ENCODE measurements at places on chromosomes 1 and 21. TPM values are rescaled to one million over a fixed set of nuclear protein-coding genes. Genes with fewer than 3 reads are reported as not detected.
A peak's percentile ranks its signal among the peaks of the same experiment; 100 is the strongest.

GRCh38 chr1:15180189-15180588, 26.6 kb downstream of the TMEM51 start:
- DNase-seq, result no peak

DNA sequence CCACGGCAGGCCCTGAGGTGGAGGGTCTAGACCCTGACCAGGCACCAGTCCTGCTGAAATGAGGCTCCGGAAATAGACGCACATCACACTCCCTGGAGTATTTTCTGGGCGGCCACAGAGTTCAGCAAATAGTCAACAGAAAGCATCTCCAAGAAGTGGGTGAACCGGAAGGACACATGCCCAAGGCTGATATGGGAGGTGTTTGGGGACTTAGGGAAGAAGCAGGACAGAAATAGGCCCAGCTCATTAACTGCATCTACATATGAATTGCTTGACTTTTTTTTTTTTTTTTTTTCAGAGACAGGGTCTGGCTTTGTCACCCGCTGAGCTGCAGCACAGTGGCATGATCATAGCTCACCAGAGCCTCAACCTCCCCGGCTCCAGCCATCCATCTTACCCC, 36.5 kb upstream of the GPR157 start:
- no peak for DNase-seq

- DNase-seq, result no peak
Measured at GRCh38 chr1:29532285-29532684, 296.0 kb downstream of the PTPRU start.

Gene LCE4A
- not detected for total RNA-seq

DNA sequence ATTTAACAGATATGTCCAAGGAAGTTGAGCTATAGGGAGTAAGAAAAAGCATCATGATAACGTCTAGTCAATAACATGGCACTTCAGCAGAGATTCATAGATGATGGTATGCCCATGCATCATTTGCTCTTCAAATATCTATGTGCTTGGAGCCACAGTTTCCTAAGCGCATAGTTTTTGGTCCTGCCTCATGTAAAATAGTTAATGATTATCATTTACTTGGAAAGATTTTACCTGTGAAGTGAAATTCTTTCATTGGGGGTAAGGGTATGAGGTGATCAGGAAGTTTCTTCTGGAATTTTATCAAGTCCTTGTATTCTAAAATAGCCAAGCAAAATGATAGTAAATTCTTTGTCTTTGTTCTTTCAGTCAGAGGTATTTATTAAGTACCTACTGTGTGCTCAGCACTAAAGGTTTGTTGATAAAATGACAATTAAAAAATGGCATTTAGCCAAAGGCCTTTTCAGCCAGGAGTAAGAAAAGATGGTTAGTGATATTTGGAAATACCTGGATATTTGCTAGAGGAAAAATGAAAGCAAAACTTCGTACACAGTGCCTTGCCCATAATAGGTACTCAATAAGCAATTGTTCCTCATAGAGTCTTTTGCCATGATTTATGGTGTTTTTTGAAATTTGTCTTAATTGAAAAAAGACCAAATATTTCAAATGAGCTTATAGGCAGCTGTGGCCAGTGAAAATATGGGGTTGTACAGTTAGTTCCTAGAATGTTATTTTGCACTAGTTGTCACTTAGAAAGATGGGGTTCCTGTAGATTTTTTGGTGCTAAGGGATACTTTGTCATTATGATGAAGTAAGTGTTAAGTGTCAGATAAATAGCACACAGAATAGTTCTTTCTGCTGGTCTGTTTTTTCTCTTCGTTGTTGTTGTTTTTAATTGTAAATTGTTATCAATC, 13.1 kb downstream of the PDIK1L start:
- DNase-seq, result no peak

Gene SIM2
- not detected for total RNA-seq

DNA sequence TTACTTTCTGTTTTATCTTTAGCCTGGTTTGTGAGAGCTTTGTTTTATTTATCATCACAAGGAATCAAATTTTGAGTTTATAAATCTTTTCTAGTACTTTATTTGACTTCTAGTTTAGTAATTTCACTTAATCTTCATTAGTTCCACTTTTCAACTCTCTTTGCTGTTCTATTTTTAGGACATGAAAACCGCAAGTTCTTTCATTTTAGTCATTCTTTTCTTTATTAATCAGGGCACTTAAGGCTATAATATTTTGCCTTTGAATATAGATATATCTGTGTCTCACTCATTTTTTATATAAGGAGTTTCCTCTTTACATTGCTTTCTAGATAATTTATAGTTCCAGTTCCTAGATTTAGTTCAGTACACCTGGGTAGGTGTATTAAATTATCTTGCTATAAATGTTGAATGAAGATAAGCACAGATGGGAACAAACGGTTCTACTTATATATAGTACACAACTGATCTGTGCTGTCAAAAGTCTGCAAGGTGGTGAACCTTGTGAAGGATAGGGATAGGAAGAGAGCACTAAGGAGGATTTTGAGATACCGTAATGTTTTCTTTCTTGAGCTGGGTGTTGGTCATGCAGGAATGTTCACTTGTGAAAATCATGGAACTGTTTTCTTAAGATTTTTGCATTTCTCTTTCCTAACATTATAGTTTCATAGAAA, 402.3 kb downstream of the RYR2 start:
- no peak for DNase-seq

DNA sequence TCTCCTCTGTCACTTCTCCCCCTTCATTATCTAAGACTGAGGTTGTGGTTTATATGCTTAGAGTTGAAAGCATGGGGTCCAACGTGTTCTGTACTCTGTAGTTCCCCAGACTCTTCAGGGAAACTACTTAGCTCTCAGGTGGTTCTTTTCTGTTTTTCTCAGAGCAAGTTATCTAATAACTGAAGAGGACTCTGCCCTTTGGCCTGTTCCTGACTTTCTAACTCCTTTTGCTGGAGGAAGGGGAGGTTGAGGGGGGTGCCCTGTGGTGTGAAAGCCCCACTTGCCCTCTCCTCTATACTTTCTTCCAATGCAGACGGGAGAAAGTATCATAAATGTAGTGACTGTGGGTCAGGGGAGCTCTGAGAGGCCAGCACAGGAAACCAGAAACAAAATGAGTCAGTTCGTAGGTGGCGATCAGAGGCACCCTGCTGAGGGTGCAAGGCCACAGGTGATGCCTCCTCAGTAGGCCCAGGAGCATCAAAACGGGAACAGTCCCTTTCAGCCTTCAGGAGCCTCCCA, 5.0 kb downstream of the SLC25A44 start:
- no peak for DNase-seq

GRCh38 chr1:34749992-34750391, 4.9 kb upstream of the GJB5 start:
- no peak for DNase-seq

Gene PTPRF
- 34.1 TPM for total RNA-seq

DNA sequence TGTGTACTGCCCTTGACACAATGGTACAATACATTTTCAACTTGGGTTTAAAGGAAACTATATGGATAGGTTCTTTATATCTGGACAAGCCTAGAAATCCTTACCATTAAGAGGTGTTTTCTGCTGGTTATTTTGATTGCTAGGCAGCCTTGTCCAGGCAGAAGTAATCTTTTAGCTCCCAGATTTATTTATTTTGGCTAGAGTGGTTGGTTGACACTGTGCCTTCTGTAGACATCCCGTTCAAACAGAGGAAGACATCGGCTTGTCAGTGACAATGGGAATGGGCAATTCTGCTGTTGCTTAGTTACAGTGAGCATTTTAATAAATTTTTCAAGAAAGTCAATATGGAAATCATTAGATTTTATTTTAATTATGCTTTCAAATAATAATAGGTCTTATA, 138.8 kb downstream of the VPS13D start:
- no peak for DNase-seq

DNA sequence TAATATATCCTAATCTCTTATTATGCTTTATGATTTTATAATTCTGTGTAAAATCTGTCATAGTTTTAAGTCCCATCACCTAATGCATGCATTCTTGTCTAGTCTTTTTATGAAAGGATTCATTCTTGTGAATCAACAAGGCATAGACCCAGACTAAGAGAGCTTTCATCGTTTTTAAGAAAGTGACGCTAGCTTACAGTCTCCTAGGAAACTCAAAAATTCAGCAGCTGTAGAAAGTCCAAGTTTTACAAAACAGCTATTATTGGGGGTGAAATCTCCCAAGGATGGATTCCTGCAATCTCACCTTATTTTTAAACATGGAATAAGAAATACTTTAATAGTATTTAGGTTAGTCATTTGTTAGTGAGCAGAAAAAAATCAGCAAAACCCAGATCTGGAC, 104.7 kb downstream of the NCAM2 start:
- no peak for DNase-seq

Gene ABCG1
- total RNA-seq, result 0.03 TPM

Gene KIF14
- total RNA-seq, result 21.0 TPM

GRCh38 chr1:81607086-81607485, 193.6 kb upstream of the ADGRL2 start:
- no peak for DNase-seq

- peak; percentile 77 for DNase-seq
Measured at GRCh38 chr1:39694026-39694425, 2.8 kb upstream of the HPCAL4 start.

DNA sequence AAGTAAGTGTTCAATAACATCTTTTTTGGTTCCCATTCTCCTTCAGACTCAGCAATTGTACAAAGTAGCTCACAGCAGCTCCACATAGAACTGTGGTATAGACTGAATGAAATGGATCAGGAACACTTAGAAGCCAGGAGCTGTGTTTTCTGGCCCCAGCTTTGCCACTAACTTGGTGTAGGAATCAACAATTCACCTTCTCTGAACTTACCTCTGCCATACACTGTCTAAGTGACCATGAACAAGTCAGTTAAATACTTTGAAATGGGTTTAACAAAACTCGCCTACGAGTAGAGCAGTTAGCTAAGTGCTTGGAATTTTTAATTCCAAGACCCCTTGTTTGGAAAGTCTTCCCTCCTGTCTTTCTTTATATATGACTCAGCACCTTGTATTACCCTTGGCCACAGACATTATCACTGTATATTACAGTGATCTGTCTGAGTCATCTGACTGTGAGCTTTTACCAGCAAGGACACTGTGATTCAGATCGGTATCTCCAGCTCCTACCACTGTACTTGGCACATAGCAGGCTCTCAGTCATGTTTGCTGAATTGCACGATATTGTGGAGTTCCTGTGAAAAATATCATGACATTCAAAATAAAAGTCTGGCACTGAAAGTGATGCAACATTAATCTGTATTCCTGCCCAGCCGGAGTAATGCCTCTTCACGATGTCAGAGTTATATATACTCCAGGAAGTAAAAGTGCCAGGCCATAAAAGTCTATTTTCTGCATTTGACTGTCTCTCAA, 101.7 kb upstream of the BEND5 start:
- DNase-seq, result no peak

GRCh38 chr1:64519901-64520300, 50.0 kb downstream of the CACHD1 start:
- DNase-seq, result no peak

Gene CACNA1S
- total RNA-seq, result 0.24 TPM

Gene RGS4
- total RNA-seq, result 0.12 TPM

DNA sequence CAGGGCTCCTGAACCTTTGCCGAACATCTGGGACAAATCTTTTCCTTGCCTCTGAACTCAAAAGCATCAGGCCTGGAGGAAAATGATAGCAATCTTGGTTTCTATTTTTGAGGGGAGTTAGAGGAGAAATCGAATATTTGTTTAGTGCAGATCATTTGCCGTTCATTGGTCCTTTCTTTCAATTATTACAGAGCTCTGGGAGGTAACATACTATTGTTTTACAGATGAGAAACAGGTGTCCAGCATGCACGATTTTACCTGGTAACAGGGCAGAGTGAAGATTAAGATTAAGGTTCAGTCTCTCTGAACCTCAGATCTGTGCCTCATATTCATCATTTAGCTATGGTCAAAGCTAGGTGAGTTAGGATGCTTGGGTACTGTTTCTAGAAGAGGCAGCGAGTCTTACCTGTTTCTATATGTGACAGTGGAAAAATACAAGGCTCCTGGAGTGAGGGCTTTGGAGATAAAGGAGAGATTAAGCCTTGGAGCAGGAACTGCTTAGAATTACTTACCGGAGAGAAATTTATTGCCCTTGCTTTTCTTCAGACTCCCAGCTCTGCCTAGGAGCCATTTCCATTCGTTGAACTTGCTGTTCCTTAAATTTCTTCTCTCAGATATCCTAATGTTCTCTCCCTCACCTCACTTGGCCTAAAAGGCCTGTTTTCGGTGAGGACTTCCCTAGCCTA, 1.4 kb downstream of the PRCC start:
- DNase-seq, result no peak

Gene PAX7
- not detected for total RNA-seq

Gene USP21
- 16.0 TPM for total RNA-seq

- DNase-seq, result no peak
Measured at GRCh38 chr1:2605509-2606395, 19.2 kb downstream of the PRXL2B start.

DNA sequence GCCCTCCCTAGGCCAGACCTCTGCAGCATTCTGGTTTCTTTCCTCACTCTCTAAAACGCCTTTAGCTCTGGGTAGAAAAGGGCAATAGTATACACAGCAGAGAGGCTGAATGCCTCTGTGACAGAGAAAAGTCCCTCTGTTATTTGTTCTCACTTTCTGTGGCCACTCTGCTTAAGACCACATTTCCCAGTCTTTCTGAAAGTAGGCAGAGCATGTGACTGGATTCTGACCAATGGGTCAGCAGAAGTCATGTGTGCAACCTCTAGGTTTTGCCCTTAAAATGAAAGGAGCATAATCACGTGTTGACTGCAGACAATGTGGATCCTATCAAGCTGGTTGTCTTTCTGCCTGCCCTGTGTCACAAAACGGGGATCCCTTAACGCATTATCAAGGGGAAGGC, 79.7 kb upstream of the MARK1 start:
- no peak for DNase-seq

DNA sequence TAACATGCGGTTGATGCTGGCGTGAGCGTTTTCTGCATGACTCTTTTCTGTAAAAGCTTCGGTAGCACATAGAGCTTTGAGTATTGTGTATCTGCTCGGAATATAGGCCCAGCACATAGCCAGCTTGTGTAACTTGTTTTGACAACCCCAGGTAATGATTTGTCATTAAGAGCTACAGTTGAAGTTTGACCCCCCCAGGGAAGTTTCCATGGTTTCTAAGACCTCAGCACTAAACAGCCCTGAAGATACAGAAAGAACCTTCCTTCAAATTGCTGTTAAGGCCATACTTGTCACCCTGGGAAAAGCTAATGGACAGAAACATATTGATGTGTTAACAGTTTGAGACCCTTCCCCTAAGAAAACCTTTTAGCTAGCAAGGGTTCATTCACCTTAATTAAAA, 380.7 kb downstream of the PRDM2 start:
- no peak for DNase-seq

Data from SJCRH30 (cell line).